ENCODE measurements at places on chromosomes 5 and 9.

DNA sequence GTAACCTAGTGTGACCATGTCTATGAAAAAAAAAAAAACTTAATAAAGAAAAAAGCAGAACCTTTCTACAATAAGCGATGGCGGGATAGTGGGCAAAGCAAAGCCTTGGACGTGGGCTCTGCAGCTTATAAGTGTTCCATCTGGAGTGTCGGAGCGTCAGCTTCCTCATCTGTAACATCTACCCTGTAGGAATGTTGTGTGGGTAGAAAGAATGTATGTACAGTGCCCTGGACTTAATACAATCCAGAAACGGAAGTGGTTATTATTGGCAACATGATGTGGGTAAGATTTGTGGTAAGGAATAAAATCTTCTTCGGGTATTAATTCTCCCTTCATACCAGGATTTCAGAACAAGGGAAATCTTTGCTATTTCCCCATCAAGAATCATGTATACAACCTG is 66.5 kb downstream of the SEMA5A start:
- DNase-seq = no peak

GRCh38 chr9:86885232-86885631 is 62.1 kb downstream of the GAS1 start:
- no peak for DNase-seq

- DNase-seq = no peak
These were observed 926 bp upstream of the MYO10 start for GRCh38 chr5:16936989-16937438.

GRCh38 chr5:154493274-154493673 is 15.2 kb upstream of the HAND1 start:
- no peak for DNase-seq

DNA sequence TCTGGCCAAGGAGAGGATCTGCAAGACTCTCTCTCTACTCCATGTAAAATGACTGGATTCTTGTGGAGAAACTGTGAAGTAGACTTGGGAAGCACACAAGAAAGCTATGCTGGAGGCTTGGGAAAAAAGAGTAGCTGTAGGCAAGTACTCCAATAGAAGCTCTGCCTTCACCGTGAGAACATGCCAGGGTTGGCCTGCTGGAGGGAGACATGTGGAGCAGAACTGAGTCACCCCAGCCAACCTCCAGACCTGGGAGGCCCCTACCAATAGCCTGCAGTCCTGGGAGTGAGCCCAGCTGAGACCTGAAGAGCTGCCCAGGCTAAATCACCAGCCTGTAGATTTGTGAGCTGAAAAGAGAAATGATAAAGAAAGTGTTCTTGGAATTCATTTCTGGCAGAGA is 66.6 kb downstream of the DEPDC1B start:
- DNase-seq = peak; percentile 81

DNA sequence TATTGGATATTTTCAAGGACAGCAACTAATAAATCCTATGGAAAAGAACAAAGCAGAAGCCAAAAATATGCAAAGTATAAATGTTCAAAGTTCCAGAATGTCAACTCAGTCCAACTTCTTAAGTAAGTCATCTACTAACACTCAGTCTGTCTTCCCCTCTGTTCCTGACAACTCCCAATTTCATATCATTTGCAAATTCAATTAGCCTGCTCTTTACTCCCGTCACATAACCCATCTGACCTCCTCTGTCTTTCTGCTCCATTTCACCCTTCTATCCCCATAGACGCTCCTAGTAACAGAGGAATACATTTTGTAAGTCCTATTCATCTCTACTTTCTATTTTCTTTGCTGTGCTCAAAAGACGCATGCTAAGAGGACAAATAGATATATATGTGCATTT is 659.8 kb upstream of the MEF2C start:
- no peak for DNase-seq

DNA sequence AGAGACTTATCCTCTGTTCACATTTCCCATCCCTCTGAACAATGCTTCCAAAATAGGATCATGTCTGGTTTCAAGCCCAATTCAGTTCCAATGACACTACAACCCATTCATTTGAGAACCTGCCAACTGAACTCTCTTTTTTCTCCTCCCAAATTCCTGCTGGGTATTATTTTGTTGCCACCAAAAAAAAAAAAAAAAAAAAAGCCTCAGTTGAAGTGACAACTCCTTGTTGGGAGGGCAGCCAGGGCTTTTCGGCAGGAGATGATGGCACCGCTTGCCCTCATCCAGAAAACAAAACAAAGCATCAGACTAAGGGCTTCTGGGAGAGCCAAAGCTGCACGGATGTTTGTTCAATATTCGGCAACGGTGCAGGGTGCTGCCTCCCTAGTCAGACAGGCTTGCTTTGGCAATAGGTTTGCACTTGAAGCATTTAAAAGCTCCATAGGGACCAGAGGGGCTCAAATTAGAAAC is 30.6 kb upstream of the TRIM32 start:
- DNase-seq = no peak

DNA sequence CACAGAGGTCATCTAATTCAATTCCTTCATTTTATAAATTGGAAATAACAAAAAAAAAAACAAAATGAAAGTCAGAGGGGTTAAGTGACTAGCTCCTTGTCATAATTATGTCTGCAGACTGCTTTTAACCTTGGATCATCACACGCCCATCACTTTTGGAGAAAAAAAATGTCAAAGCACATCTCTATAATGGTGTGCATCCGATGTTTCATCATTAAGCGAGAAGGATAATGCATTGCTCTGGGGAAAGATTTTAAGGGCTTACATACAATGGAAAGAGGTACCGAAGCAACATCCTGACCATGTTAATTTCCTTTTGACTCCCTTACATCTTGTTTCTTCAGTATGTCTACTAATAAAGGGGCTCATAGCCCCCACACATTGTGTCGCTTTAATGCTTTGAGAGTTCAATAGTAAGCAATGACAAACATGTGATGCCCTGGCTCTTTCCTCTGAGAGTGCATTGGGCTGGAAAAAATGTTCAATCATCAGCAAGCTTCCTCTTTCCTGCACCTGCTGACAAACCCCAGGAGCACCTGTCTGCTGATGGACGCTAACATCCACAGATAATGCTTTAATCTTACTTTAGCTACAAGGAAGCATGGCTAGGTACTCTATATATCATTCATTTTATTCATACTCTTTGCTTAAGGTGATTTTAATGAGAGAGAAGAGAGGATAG is 242.2 kb downstream of the SMARCA2 start:
- DNase-seq = no peak

- DNase-seq = peak; percentile 47
These were observed 5.2 kb upstream of the SLC22A5 start for GRCh38 chr5:132364319-132364718.

GRCh38 chr5:132427281-132428146 is 58.0 kb downstream of the SLC22A5 start:
- peak; percentile 38 for DNase-seq

GRCh38 chr5:134018154-134018985 is 13.6 kb upstream of the VDAC1 start:
- DNase-seq = no peak

DNA sequence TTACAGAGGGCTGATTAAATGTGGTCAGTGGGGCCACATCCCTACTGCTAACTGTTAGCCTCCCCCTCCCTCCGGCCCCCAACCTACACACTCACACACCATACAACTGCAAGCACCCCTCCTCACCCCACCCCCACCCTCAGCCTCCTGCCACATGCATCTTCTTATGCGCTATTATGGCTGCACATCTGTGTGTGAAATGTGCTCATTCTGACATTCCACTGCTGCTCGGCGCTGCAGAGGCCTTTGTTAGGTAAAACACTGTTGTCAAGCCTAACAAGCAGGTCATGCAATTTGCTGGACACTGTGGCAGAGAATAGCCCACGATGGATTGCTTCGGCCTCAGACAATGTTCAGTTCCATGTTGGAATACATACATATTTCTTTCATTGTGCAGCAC is 173.6 kb downstream of the NR2F1-AS1 start:
- DNase-seq = peak; percentile 23

- DNase-seq = no peak
These were observed 42.7 kb downstream of the OR2V1 start for GRCh38 chr5:181088289-181088688.

GRCh38 chr5:106135473-106135872 is 1535.3 kb downstream of the EFNA5 start:
- no peak for DNase-seq

GRCh38 chr9:101860920-101861319 is 122.5 kb upstream of the GRIN3A start:
- no peak for DNase-seq

GRCh38 chr5:98096155-98096554 is 677.3 kb upstream of the RGMB start:
- no peak for DNase-seq

DNA sequence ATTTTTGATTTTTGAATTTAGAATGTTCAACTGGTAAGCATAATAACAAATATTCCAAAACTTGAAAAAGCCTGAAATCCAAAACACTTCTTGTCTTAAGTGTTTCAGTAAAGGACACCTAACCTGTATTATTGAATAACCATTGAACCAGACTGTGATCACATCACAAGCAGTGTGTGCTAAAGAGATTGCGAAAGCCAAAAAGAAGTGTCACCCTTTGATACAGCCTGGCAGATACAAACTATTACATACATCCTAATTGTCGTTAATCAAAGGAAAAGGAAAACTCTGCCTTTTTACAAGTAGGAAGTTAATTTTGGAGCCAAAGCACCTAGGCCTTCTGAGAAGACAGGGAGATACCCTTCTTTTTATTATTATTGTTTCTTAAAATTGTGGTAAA is 8.4 kb upstream of the FAM120AOS start:
- DNase-seq = no peak

GRCh38 chr5:178341851-178342140 is 109.2 kb upstream of the PHYKPL start:
- DNase-seq = no peak

DNA sequence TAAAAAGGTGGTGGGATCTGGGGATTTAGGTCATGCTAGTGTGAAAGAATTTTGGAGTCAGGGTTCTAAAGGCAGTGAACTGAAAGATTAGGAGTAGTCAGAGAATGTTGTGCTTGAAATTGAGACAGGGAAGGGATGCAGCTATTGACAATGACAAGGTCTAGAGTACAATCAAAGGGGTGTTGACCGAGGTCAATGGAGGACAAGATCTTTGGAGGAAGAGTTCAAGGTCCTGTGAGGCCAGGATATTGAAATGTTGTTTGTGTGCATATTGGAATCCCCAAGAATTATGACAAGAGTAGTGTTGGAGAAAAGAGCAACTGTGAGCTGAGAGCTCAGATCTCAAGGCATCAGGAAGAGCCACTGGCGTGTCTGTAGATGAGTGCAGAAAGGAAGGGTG is 116.9 kb downstream of the RASGRF2 start:
- no peak for DNase-seq

DNA sequence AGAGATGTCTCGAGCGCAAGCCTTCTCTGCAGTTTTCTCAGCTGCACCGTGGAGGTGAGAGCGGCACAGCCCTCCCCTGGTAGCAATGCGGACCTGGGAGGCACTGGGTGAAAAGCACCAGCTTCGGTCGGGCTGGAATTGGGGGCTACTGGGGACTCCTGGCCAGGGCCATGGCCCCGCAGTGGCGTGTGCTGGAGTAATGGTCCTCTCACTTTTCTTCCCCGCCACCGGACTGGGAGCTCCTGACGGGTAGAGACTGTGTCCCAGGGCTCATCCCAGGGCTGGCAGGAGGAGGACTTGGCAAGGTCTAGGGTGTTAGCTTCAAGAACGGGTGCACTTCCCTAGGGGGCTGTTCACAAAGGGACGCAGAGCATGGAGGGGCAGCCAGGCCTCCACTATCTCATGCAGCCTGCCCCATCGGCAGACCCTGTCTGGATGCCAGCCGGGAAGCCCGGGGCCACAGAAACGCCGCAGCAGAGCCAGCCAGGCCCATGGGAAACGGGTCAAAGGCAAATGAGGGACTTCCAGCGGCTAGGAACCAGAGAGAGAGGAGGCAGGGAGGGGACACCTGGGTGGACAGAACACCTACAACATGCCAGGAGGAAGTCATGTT is 92.6 kb upstream of the MVB12B start:
- no peak for DNase-seq

GRCh38 chr5:96926276-96926675 is 9.6 kb upstream of the LNPEP start:
- DNase-seq = no peak

DNA sequence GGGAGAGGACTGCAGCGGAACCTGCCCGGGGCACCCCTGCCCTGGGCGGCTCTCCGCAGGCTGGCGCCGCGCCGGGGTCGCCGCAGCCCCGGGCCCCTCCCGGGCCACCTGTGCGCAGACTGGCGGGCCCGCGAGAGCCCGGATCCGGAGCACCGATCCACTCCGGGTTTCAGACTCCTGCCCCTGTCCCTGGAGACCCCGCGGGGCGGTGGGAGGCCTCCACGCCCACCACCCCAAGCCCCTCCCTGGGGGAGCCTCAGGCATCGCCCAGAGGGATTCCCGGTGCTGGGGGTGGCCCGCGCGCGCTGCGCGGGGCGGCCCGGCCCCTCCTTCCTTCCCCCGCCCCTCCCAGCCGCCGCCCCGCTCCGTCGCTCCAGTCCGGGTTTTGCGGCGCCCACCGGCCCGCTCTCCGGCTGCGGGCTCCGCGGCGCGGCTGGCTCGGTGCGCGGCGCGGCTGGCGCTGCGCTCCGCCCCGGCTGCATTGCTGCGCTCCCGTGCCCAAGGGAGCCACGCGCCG is at the start of gene UNC5A:
Gene UNC5A, plus strand, starts transcription at position 479 of the 517 bp plus-strand sequence. CDS start 192 bp downstream, outside the sequence.
- no peak for DNase-seq

DNA sequence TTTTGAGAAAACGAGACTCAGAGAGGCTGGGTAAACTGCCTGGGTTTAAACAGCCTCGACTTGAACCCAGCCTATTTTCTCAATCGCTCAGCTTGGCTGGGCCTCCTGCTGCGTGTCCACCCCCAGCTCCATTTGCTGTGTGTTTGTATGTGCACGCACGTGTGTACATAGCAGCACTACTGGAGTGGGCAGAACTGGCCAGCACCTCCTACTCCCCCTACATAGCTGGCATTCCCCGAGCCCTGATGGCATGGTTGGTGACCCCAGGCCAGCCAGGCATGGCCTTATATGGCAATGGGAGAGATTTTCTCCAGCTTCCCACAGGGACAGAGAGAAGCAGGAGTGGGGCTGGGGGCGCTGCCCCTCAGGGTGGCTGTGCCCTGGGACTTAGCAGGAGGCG is 4.1 kb downstream of the AIF1L start:
- DNase-seq = peak; percentile 44

DNA sequence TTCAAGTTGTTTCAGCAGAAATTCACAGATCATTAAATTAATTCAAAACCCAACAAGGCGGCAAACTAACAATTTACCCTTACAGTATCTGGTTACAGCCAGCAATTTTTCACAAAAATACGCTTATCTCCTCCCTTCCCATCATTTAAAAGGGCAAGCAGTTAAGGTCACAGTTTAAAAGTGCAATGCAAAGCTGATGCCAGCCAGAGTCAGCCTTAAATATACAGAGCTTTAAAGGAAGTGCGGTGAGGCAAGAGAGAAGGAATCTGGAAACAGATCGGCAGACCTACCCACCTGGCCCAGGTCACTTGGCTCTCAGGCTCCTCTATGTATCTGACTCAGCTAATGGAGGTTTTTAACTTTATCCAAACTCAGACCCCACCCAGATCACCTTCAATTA is 31.0 kb downstream of the EPB41L4A start:
- DNase-seq = no peak
